Naive thymus-derived CD8-positive, alpha-beta T cell (primary cell): ENCODE measurements at places on chromosomes 1 and 21. TPM values are rescaled to one million over a fixed set of nuclear protein-coding genes. Genes with fewer than 3 reads are reported as not detected.

UMODL1 gene
- 3.1 TPM for total RNA-seq

GCSAML gene
- total RNA-seq = not detected

- DNase-seq = no peak
Measured at GRCh38 chr1:151372058-151372934, at the start of gene SELENBP1. TSS of gene SELENBP1 (minus strand) at chr1:151372705. CDS start at chr1:151372641, 64 bp downstream.

VANGL1 gene
- 0.22 TPM for total RNA-seq

GRCh38 chr1:88647249-88647645, 36.8 kb upstream of the PKN2 start:
- no peak for DNase-seq

B3GALT2 gene
- 0.93 TPM for total RNA-seq
